ENCODE measurements at places on chromosomes 2 and 18.

- DNase-seq = no peak
These were observed 307.5 kb downstream of the C1D start for GRCh38 chr2:67755156-67755882.

DNA sequence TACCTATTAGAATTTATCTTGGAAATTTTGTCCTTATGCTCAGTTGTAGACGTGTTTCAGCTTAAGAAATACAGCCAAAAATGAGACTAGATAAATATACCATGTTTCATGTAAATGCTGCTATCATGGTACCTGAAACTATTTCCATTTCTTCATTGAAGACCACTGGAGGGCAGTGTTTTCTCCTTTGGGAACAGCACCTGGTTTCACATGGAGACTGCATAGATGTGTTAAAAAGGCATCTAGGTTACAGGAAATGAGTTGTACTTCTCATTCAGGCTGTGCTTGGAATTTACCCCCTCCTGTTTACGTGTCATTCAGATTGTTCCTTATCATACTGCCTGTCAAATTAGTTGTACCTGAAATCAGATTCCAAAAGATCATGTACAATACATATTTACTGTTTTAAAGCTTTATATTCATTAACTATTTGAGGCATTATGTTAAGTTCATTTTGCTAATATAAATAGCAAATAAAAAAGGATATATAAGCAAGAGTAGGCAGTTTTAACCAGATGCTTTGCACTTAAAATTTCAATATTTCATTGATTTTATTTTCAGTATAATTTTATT lies 57.3 kb upstream of the PSMD14 start:
- DNase-seq = no peak

- DNase-seq = no peak
These were observed 43.6 kb upstream of the PXDN start for GRCh38 chr2:1787755-1788477.

- no peak for DNase-seq
These were observed 257.1 kb upstream of the SPOPL start for GRCh38 chr2:138244501-138244925.

- DNase-seq = no peak
These were observed 733 bp upstream of the CXCR2 start for GRCh38 chr2:218125095-218125494.

- DNase-seq = no peak
These were observed 41.6 kb downstream of the TDRD15 start for GRCh38 chr2:21165350-21165749.

DNA sequence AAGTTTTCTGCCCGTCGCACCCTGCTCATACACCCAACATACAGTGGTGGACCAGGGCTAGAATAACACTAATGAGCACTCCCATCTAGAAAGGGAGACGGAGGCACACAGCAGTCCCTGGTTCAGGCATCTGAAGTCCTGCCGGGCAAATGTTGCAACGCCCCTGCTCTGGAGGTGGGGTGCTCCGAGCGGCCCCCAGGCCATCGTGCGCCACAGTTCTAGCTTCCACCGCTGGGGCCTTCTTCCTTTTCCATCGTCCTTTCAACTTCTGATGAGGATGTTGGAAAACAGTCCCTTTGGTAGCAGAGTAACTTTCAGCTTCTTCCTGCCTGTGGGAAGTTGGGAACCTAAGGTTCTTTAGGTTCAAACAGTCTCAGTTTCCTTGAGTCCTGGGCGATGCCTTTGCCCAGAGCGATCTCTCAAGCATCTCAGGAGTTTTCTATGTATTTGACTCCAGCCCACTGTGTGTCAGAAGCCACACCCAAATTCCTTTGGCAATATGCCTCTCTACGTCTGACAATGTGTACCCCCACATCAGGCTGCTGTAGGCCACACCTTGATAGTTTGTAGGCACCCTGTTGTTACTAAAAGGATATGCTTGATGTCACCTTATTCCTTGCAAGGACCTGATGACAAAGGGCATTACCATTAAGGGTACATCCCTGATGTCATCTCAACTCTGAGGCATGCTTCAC lies 258.8 kb downstream of the GLI2 start:
- no peak for DNase-seq

DNA sequence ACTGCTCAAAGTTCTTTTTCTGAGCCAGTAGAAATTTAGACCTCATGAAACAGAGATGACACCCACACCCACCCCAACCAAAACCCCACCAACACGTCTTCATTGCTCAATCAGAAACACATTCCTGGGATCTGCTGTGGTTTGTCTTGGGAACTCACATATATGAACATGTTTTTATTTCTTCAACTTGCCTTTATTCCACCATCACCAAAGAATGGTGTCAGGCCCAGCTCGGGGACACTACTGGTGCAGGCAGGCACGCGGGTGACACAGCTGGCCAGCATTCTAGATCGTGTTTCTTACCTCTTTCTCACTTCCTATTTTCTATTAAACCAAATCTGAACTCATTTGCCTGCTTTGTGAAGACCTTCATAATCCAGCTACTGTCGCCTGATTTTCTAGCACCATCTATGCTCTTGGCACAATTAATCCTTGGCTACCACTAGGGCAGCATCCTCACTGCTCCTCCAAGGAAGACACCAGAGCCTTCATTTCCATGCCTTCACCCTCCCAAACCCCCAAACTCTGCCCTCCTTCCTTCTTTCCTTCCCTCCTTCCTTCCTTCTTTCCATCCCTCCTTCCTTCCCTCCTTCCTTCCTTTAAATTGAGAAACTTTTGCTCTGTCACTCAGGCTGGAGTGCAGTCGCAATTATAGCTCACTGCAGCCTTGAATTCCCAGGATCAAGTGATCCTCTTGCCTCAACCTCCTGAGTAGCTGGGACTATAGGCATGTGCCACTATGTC lies 157.1 kb downstream of the BCL2 start:
- DNase-seq = no peak

DNA sequence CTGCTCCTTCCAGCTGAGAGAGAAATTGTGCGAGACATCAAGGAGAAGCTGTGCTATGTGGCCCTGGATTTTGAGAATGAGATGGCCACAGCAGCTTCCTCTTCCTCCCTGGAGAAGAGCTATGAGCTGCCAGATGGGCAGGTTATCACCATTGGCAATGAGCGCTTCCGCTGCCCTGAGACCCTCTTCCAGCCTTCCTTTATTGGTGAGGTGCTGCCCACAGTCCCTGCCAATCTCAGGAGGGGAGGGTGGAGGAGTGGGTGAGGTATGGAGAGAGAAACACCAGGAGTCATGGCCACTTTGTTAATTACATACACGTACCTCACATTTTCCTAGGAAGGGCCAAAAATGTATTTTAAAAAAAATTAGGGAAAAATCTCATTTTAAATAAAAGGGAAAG lies 12.0 kb upstream of the DGUOK start:
- no peak for DNase-seq

DNA sequence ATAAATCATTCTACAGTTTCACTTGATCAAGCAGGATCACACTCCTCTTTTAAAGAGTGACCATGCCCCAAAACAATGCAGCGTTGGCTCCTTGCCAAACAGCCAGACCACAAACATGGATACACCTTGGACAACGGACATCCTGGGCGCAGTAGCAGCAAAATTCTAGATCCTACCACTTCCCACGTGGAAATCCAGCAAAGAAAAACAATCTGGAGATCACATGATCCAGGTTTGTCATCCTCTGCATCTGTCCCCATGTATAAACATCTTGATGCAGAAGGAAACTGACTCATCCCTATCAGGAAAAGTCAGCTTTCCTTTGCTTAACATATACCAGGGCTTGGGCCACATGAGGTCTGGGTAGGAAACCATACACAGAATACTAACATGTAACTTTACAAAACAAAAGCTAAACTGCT lies 53.1 kb downstream of the ZNF521 start:
- no peak for DNase-seq

GRCh38 chr2:218645126-218645525 lies 14.3 kb downstream of the ZNF142 start:
- no peak for DNase-seq

- no peak for DNase-seq
These were observed 208.3 kb downstream of the ERBB4 start for GRCh38 chr2:212330263-212330662.

DNA sequence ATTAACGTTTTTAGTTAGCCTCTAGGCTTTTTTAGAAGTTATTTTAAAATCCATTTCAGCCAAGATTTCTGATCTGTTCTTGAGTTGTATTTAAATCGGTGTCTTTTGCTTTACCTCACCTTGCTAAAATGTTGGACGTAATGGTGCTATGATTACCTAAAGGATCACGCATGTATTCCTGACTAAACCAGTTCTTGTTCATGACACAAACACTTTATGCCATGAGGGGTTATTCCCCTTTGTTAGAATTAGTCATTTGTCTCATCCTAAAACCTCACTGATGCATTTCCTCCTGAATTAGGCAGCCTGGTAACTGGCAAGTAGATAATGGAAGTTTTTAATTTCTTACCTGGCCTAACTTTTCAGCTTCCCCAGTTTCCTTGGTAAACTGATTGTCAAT lies 185.4 kb upstream of the TANK start:
- no peak for DNase-seq

GRCh38 chr2:98301469-98301868 lies 44.8 kb upstream of the CNGA3 start:
- no peak for DNase-seq

DNA sequence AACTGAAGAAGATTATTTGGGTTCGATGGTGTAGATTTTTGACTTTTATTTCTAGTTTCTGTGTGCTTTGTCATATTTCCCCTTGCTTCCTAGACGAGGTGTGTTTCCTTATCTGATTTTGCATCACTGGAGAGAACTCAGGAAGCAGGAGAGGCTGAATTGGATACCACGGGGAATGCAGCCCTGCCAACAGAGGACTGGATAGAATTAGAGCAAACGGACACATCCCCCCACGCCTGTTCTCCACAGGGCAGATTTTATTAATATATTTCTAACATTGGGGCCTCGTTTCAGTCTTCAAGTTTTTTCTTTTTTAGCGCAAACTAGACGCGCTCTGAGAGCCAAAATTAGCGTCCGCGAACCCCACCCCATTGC lies 678 bp upstream of the VAPA start:
- no peak for DNase-seq

DNA sequence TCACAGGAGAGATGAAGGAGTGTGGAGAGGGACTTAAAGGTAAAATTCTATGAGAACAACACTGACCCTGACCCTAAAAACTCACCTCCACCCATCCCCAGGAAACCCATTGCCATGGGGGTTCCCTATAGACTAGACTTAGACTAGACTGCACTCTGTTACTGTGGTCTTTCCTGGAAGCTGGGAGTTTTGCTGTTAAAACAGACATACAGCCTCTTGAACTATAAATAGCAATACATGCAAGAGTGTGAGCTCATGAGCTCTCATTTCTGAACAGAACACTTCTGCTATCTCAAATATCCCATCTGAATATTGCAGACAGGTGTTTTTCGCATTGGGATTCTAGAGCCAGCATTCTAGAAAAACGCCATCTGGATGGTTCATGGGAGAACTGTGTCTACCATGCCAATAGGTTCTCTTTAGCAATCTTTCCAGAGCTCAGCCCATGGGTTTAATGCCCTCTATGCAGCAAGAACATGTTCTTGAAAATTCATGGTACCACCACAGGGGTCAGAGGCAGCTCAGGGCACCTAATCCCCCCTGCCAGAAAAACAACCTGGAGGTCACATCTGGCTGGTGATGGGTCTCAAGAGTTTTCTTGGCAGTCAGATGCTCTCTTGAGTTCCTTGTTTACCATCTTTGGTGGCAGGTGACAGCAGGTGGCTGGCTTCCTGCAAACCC lies 51.9 kb downstream of the SLC14A2 start:
- no peak for DNase-seq

DNA sequence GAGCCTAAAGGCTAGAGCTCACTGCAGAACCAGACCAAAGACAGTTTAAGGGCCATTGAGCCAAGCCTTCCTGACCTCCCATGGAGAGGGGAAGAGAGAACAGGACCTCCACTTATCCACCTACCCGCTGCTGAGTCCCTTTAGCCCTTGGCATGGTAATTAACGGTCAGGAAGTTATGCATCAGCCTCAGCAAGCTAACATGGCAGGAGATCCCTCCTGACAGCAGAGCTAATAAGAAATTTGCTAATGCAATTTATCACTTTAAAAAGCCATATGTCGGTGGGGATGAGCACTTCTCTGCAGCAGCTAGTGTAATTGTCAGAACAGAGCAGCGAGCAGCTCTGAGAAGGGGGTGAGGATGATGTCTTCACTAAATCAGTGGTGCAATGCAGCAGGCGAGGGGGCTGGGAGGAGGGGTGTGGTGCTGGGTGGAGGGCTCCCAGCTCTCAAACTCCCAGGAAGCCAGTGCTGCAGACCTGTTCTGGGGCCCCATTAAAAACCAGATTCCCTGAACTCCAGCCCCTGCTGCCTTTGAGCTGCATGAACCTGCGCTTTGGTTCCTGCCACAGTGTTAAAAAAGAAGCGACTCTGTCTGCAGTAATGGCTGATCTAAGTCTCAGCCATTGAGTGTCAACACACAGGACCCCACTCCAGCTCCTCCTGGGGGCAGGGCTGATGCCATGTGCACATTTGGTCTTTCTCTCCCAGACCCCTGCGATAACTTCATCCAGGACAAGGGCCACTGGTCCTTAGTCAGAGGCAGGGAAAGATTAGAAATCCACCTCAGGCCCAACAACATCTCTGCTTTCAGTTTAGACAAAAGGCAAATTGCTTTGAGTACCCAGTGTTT lies 84.2 kb upstream of the STPG4 start:
- no peak for DNase-seq

DNA sequence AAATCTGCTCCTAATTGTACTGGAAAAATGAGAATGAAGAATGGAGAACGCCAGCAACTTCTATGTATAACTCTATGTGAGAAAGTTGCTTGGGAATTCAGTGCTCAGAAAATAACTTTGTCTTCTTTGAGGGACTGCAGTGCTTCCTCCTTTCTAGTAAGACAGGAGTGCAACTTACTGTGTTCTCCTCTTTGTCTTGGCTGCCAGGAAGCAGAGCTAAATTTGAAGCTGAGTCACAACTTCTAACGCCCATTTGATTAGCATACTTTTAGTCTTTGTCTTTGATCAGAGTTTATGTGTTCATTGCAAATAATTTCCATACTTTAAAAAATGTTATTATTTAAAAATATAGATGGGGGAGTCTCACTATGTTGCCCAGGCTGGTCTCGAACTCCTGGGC lies 6.6 kb downstream of the ARHGAP25 start:
- DNase-seq = no peak

GRCh38 chr2:140905083-140905781 lies 1225.6 kb downstream of the LRP1B start:
- DNase-seq = no peak

GRCh38 chr2:45123521-45124191 lies 114.4 kb upstream of the SIX2 start:
- DNase-seq = no peak

- no peak for DNase-seq
These were observed 563 bp upstream of the GMCL1 start for GRCh38 chr2:69828938-69829255.

GRCh38 chr2:216370961-216371712 lies 1.1 kb downstream of the MARCHF4 start:
- peak; percentile 12 for DNase-seq

- DNase-seq = no peak
These were observed 19.4 kb downstream of the RBBP8 start for GRCh38 chr18:22952525-22952924.

- no peak for DNase-seq
These were observed 44.4 kb upstream of the RBM44 start for GRCh38 chr2:237754182-237754581.

DNA sequence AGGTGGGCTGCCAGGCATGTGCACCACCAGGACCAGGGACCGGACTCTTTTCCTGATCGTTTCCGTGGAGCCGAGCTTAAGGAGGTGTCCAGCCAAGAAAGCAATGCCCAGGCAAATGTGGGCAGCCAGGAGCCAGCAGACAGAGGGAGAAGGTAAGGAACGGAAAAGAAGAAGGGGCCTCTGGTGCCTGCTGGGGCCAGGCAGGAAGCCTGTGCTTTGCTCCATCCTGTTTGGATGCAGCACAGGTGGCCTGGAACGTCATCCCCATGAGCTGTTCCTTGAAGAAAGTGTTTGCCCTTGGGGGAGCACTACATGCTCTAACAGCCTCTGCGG lies 33.9 kb downstream of the CNGA3 start:
- no peak for DNase-seq
